ENCODE measurements at places on chromosomes 6 and 20.

DNA sequence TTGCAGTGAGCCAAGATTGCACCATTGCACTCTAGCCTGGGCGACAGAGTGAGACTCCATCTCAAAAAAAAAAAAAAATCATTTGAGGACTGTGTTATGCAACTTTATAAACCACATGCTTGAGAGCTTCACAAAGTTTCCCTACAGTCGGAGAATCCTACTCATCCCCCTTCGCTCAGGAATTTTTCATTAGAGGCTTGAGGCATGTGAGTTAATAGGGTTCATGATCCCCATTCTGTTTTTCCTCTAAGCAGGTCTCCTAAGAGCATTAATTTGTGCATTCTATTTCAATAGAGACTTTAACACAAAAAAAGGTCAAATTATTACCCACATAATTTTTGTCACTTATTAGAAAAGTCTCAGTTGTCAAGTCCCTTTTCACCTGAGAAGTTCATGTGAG lies 103.7 kb upstream of the SOX4 start:
- DNase-seq, result no peak

DNA sequence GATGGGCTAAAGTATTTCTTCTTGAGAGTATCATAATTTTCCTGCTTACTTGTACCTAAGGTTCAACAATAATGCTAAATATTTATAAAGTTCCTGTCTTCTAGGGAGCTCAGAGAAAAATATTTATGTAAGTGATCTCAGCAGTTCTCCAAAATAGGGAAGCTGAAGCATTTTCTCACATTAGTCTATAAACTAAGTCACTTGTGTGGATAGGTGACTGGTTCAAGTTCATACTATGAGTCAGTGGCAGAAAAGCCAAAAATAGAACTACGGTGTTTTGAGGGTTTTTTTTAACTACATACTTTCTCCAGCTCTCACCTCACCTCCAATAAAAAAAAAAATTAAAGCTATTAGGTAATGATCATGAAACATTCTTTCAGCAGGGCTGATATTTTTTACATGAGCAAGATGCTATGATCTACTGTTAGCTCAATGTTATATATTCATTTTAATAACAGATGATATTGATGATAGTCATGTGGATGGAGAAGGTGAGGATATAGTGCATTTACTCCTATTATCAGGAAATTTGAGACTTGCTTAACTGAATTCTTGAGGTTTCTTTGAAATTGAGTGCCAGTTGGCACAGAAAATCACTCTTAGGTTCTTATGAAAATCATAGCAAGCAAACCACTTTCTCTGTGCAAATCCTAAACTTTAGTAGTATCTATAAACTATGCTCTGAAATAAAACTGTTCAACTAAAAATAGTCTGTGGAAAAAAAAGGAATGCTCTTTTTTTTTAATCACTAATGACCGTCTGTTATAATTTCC lies 4.1 kb upstream of the MOXD1 start:
- no peak for DNase-seq

DNA sequence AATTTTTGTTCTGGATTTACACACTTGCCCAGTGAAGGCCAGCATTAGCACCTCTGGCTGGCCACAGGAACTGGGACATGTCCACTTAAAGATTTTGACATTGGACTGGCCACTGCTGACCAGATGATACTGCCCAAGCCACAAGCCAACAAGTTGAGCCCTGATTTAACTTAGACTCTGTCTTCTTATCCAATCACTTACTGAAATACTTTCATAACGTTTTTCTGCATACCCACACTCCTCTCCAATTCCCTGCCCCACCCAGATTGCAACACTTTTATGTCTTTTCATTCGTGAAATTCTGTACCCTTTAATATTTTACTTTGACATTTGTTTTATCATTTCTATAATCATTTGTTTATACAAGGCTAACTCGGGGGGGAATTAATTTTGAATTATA lies 170.3 kb upstream of the TAB2 start:
- no peak for DNase-seq

- no peak for DNase-seq
Observed at GRCh38 chr6:167797011-167797471, 29.7 kb upstream of the AFDN start.

GRCh38 chr20:49100972-49101371 lies 54.9 kb downstream of the CSE1L start:
- no peak for DNase-seq
